Activated T-cell treated with anti-CD3 and anti-CD28 coated beads for 1 hour (primary cell): ENCODE measurements at places on chromosomes 16 and 17.
A peak's percentile ranks its signal among the peaks of the same experiment; 100 is the strongest.

GRCh38 chr16:79468631-79469030 lies 131.9 kb downstream of the MAF start:
- no peak for DNase-seq

DNA sequence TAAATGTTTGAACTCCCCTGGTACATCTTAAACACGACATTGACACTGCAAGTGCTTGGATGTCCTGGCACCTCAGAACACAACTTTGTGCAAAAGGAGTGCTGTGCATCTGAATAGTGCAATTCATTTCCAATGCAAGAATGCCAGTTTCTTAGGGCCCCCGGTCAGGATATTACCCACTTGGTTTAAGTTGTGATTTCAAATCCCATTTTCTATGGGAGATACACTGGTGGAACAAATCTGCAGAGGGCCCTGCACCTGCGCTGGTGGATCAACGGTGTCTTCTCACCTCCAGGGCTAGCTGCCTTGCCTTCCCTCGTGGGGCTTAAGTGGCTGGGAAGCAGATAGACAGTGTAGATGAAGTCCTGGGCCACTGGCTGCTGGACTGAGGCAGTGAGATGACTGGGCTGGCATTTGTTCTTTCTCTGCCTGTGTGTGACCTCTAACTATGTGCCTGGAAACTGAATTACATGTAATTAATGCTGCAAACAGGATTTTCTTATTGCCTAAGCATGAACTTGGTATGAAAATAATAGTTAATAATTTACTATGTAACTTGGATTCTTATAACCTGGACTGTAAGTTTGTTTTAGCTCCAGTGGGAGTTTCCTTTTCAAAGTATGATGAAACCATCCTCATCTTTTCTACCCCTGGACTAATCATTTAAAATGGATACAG lies 20.9 kb downstream of the HAPSTR1 start:
- no peak for DNase-seq

- DNase-seq = no peak
These were observed 72.3 kb downstream of the CDK5R1 start for GRCh38 chr17:32558997-32559650.

DNA sequence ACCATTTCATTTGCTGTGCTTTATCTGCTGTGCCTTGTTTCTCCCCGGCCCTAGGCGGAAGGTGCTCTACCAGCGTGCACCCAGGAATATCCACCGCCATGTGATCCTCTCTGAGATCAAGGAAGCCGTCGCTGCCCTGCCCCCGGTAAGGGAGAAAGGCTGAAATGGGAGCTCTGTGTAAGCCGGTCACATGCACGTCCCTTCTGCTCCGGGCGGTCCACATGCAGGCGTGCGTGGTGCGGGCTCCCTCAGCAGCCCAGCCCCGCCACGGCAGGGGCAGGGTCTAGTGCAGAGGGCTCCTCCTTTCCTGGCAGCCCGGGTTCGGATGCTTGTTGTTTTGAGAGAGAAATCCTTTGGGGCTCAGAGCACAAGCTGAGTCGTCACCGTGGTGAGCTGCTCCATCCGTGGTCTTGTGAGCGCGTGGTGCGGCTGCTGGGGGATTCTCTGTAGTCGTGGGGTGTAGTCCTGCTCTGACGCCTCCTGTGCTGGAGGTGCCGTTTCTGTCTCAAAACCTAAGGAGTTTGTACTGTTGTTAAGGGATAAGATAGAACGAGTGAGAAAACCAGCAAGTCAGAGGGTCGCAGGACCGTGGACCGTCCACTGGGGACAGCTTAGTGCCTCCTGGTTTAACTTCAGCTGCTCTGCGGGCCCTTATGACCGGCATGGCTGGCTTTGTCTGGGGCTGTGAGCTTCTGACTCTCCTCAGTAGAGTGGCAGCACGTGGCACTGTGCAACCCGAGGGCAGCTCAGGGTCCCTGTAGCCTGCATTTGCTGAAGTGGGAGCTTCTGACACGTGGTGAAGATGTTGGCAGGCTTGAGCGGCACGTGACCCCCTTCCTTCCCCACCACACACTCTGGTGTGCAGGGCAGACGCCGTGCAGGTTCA lies 12.3 kb upstream of the MC1R start:
- DNase-seq = no peak

GRCh38 chr17:72031219-72031884 lies 89.5 kb upstream of the SOX9 start:
- no peak for DNase-seq

GRCh38 chr16:10879681-10880589 lies 2.9 kb downstream of the CIITA start:
- DNase-seq = no peak

DNA sequence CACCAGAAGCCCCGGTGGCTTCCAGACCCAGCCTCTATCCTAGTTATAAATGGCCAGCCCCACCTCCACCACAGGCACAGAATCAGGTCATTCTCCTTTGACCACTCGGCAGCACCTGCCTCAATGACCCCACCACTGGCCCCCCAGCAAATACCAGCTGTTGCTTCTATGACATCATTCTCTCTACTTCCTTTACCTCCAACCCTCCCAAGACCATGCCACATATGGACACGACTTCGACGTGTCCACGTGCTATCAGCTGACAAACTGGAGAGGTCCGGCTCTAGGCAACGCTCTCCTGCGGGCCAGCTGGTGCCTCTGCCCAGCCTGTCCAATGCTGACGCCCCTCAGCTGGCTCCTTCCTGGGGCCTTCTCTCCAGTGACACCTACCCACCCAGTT lies 5.9 kb downstream of the ALYREF start:
- DNase-seq = no peak

DNA sequence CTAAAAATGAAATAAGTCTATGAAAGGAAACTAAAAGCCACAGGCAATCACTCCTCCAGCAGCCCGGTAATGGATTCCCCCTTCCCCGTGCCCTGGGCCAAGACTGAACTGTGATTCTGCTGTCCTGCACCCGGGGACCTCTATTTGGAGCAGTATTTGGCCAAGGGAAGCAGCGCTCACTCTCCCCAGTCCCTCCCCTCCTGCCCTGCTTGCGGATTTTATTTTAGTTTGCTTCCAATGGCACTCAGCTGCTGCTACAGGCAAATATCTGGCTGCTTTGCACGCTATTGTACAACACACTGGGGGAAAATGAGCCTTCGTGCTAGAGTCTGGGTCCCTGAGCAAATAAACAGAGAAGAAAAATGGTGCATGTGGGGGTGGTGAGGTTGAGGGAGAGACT lies 975.7 kb upstream of the RBFOX1 start:
- DNase-seq = no peak

- DNase-seq = no peak
These were observed 110.9 kb upstream of the TOB1 start for GRCh38 chr17:50976951-50977472.

DNA sequence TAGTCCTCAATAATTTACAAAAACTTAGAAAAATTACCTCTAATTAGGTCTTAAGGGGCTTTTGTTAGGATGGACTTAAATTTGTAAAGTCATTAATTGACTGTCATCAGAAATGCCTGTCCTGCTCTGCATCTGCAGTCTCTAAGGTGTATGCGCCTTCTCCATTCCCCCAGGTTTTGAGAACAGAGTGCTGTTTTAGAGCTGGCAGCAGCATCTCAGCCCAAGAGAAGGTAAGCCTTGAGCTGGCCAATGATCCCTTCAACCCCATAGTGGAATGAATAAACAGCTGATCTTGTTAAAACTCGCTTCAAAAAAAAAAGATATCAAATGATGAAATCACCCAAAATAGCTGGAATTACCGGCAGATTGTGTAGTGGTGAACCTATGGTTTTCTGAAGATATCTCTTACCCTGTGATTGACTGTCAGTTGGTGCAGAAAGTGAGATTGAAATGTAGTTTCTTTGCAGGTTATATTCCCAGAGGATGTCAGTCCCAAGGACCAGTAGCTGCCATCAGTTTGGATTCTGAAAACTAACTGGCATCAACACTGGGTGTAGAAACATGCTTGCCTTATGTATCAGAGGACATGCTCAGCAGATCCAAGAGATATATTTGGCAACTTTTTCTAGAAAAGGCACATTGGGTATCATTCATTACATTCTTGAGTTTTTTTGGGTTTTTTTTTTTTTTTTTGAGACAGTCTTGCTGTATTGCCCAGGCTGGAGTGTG lies 25.7 kb downstream of the TRPV2 start:
- no peak for DNase-seq

GRCh38 chr16:3101018-3101840 lies 2.1 kb upstream of the ZSCAN10 start:
- DNase-seq = no peak

GRCh38 chr17:31269578-31269983 lies 27.5 kb downstream of the OMG start:
- no peak for DNase-seq

DNA sequence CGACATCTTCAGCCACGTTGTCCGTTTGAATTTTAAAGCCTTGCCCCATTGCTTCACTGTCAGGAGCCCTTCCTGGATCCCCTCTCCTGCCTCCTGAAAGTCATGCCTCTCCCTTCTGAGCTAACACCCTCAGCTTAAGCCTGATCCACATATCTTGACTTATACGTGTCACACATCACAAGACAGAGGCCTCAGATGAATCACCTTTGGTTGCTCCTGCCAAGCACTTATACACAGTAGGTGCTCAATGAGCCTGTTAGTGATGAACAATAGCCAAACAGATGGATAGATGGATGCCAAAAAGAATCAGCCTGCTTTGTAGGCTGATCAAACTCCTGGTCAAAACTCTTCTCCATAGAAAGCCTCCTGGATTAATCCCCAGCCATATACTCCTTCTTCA lies 31.8 kb downstream of the PITPNM3 start:
- DNase-seq = no peak

DNA sequence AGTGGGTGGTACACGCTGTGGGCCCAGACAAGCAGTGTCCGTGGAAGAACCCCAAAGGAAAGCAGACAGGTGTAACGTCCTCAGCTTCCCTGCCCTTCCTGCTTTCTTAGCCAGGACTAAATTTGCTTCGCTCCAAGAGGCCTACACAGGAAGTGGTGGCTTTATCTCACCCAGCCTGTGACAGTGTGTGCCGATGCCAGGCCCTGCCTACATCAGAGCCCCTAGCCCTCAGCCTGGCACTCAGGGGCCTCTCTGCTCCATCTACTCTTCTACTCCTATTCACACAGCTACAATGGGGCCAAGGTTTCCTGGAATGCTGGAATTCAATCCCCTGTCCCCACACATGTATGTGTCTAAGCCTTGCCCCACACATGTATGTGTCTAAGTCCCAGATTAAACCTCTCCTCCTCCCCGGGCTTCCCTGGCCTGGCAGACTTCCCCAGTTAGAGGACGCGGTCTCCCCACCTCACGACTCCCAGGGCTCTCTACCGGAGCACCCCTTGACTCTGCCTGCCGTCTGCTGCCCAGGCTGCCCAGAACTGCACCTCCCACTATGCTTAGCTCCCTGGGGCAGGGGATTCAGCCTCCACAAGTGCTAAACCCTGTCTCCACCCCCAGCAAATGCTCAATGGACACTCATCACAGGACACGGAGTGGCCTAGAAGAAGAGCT lies 8.2 kb downstream of the PGAP3 start:
- peak; percentile 36 for DNase-seq
